ENCODE measurements at places on chromosomes 1 and 21. TPM values are rescaled to one million over a fixed set of nuclear protein-coding genes. Genes with fewer than 3 reads are reported as not detected.

The ZSWIM5 gene
- 6.7 TPM for polyA plus RNA-seq

The TMEM240 gene
- 9.7 TPM for polyA plus RNA-seq

The MTFR1L gene
- 90.2 TPM for polyA plus RNA-seq

The LMX1A gene
- polyA plus RNA-seq = 0.90 TPM

DNA sequence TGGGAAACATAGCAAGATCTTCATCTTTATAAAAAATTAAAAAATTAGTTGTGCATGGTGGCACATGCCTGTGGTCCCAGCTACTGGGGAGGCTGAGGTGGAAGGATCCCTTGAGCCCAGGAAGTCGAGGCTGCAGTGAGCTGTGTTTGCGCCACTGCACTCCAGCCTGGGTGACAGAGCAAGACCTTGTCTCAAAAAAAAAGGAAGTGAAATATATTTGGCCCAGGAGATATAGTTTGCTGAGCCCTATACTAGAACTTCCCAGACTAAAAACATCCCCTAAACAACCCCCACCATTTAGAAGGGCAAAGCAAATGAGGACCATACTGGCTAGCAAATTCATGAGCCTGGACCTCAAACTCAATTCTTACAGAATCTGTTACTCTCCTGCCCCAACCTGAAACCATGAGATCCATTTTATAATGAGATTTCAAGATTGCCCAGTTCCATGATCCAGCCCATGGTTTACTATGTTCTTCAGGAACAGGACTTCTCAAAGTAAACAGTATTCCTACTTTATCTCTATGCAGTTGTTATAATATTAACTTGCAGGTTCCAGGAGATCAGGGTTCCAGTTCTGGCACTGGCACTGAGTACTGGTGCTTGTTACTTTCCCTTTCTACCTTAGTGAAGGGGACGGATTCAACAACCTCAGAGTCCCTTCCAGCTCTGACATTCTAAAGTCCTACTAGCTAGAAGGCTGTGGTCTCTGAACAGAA lies 48.9 kb upstream of the TADA1 start:
- no peak for DNase-seq

- no peak for DNase-seq
These were observed 37.8 kb downstream of the GPA33 start for GRCh38 chr1:167052389-167052788.

- DNase-seq = no peak
These were observed 502.2 kb upstream of the PRMT6 start for GRCh38 chr1:106554294-106554693.

- DNase-seq = no peak
These were observed 3.6 kb upstream of the PPP2R5A start for GRCh38 chr1:212281590-212281989.

- no peak for DNase-seq
These were observed 54.7 kb upstream of the ARTN start for GRCh38 chr1:43878854-43879253.

DNA sequence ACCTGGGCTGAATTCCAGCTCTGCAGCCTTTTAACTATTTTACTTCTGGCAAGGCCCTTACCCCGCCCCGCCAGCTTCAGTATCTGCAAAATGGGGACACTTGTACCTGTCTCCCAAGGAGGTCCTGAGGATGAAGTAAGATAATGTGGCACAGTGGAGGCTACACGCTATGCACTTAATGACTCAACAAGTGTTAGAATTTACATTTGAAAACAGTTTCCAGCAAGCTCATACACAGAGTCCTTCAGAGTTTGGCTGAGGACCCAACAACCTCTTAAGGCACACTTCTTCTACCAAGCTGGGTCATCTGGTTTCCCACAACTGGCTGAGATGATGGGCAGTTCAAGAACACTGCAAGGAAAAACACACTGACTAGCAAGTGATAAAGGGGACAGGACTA lies 30.2 kb upstream of the SLC22A15 start:
- no peak for DNase-seq

DNA sequence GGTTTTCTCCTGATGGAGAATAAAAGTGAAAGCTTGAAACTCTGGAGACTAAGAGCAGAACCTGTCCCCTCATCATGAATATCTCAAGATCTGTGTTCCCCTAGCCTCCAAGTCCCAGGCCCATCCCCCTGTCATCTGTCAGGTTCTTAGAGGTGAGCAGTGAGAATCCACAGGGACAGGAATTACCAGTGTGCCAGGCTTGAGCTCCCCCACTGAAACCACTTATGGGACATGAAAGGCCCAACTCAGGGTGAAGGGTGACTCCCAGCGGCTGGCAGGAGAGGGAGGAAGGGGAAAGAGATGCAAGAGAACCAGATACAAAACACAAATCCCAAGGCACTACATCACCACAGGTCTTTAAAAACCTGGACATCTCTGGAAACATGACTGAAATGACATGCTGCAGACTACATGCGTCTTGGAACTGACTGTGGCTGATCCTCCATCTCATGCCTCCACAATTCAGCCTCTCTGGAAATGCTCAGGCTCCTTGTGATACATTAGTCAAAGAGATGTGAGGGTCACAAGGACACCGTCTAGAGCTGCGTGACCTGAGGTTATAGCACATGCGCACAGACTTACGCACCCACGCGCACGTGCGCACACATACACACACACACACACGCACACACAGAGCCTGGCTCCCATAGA lies 6.8 kb upstream of the LY9 start:
- no peak for DNase-seq

GRCh38 chr1:112267929-112268328 lies 128.1 kb upstream of the CTTNBP2NL start:
- no peak for DNase-seq

DNA sequence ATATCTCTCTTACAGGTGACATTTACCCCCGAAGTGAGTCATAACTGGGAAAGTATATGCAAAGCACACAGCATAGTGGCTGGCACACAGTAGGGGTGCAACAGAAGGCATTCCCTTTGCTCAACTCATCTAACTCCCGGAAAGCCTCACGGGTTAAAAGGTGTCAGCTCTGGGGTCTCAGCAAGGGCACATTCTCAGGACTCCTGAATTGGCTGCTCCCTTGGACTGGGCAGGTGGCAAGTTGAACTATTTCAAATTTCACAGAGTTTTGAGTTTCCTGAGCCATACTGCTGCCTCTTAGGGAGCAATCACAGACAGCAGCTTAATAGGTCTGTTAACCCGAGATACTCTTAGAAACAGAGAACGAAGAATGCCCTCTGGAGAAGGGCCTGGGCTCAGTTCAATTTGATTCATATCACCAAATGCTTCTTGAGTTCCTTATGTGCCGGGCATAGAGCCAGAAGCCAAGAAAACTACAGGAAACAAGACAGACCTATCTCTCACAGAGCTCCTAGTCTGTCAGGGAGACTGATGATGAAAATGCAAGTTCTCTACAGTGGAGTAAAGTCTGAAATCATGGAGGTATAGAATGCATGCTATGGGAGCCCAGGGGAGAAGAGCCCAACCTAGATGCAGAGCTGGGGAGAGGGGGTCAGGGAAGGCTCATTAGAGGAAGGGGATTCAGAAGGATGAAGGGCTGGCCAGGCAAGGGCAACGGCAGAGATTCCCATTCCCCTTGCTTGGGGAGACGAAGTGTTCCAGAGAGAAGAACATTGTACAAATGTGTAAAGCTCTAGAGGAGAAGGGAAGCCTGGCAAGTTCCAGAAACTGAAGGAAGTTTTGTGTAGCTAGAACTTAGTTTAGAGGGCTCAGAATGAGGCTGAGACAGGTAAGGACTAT lies 143.9 kb upstream of the HMGB4 start:
- no peak for DNase-seq

- DNase-seq = no peak
These were observed 148.3 kb upstream of the GJB5 start for GRCh38 chr1:34606504-34606903.

DNA sequence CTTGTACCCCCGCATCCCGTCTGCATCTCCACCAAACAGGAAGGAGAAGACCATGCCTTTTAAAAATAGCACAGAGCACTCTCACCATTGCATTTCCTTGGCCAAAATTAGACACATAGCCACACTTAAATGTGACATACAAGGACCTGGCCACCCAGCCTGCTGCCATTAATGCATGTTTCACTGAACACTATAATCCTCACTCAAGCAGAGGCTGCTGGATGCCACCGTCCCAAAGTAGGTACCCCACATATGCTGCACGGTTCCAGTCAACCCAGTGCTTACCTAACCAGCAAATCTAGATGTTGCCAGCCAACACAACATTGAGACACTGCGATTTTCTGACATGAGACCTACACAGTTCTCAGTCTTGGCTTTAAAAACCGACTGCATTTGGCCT lies 107.7 kb downstream of the ADSS2 start:
- no peak for DNase-seq

DNA sequence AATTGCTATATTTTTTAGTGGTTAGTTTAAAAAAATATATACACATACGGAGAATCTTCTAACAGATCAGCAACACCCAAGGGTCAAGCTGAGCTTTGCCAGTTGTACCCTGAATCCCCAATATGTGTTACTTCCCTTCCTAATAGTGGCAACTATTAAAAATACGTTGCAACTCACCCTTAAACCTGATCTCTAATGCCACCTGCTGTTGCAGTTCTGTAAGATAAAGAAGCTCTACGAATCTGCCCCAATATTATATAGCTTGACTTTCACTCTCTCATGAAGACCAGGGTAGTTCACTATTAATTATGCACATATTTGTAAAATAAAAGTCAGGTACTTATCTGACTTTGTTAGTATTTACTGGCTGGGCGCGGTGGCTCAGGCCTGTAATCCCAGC lies 58.4 kb downstream of the ASH1L start:
- DNase-seq = no peak

DNA sequence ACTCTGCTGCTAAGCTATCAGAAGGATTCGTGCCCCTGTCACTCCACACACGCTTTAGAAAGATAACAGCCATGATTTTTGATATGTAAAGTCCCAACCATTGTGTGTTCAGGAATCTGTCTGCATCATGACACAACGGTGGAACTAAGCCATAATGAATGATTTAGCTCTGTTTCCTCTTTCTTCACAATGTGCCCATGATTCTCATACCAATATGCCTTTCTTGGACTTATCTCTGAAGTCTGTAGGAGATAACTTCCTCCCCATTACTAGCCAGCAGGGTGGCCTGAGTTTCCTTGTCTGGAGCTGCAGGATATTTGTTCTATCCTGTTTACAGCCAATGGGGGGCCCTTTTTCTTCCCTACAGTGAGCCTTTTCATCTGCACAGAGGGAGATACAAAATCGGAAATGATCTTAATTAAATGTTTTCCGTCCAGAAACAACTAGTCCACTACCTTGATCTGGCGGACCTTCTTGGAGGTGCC lies 511.7 kb downstream of the USP25 start:
- no peak for DNase-seq

DNA sequence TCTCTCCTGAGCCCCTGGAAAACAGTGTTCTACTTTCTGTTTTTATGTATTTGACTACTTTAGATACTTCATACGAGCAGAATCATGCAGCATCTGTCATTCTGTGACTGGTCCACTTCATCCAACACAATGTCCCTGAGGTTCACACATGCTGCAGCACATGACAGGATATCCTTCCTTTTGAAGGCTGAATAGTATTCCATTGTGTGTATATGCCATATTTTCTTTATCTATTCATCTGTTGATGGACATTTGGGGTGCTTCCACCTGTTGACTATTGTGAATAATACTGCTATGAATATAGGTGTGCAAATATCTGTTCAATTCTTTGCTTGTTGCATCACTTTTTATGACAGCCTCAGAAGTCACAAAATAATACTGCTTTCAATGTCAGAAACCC lies 55.8 kb downstream of the SH3GLB1 start:
- no peak for DNase-seq

GRCh38 chr1:84382127-84382526 lies 16.2 kb upstream of the DNASE2B start:
- DNase-seq = no peak
